Right atrium auricular region (tissue), 2 donors: ENCODE measurements at places on chromosomes 4 and X.

GRCh38 chrX:149074398-149074797 lies 430.7 kb downstream of the IDS start:
- DNase-seq, result peak; percentile 64

- DNase-seq, result no peak
Measured at GRCh38 chrX:9899640-9900111, 67.5 kb upstream of the CLDN34 start.

- DNase-seq, result no peak
Measured at GRCh38 chr4:43690116-43690515, 758.5 kb downstream of the KCTD8 start.

- no peak for DNase-seq
Measured at GRCh38 chrX:78119521-78120227, 15.6 kb downstream of the PGK1 start.

DNA sequence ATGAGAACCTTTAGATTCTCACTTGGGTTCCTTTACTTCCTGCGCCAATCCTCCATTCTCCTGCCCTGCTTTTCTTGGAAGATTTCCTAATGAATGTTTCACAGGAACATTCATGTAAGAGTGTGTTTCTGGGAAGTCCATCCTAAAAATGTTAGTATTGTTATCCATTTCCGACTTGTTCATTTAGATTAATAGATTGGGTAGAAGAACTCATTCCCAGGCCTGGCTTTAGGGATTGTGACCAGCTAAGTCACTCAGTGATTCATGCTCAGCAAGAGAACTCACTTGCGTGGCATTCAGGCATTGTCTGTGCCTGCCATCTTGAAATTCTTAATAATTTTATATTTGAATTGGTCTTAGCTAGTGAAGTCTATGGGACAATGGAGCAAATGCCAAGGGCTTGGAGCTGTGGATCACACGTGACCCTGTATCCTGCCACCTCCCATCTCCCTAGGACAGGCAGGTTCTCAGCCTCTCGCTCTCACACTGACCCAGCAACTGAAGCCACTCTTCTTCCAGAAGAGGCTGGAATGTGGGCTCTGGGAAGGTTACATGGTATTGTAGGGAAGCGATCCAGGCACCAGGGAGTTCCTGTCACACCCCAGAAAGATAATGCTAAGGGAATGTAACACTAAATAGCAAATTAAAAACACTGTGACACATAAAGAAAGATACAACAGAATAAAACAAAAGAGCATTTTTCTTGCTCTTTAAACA lies 562.1 kb downstream of the TMA16 start:
- DNase-seq, result no peak

- no peak for DNase-seq
Measured at GRCh38 chr4:21946858-21947257, 1.7 kb downstream of the KCNIP4 start.

DNA sequence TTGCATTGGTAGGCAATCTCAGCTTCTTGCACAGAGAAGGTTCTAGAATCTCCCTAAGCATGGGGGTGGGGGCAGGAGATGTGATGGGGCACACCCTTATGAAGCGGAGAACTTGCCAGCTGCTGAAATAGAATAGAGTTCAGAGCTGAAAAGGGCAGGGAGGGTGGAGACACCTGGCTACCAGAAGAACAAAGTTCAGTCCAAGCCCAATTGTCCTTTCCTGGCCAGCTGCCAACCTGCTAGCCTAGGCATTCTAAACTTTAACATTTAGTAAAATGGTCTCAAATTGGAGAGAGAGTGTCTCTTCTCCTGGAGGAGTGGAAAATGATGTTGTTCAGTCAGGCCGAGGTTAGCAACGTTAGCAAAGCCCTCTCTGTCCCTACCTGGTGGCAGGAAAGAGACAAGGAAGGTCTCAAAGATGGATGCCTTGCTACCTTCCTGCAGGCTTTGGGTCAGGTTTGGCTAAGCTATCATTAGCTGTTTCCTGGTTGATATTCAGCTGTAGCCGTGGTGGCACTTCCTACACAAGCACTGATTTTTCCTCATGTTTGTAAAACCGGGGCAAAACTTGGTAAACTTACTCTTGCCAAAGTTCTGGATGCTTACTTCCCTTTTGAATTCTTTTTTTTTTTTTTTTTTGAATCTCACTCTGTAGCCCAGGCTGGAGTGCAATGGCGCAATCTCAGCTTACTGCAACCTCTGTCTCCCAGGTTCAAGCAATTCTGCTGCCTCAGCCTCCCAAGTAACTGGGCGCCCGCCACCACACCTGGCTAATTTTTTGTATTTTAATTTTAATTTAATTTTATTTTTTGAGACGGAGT lies 34.7 kb upstream of the NYX start:
- DNase-seq, result no peak

DNA sequence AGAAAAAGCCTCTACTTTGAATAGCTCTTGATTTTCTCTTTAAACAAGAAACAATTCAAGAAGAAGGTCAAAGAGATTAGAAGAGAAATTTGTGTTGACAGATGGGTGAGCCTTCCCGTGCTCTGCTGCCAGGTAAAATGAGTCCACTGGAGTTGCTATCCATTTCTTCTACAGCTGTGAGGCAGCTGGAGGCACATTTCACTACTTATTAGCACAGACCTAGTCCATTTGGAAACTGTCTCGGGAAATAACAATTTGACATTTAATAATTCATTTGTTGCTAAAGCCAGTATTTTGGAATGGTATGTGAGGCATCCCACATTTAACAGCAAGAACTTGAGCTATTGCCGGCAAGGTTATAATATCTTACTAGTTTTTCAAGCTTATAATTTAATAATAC lies 396.8 kb upstream of the GRIA3 start:
- no peak for DNase-seq

DNA sequence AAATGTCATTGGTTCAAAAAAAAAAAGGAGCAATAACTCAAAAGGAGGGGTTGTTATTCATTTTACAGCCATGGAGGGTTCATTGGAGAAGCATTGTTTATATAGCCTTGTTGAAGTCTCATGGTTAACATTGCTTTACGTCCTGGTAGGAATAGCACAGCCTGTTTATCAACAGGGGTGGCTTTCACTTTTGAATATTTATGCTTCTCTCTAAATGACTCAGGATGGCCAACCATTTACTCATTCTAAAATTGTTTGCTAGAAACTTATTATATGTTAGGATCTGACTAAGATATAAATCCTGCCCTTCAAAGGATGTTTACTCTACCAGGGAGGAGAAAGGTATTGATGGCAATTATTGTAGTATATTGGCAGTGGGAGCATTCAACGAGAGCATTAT lies 534.1 kb upstream of the GALNTL6 start:
- DNase-seq, result no peak

DNA sequence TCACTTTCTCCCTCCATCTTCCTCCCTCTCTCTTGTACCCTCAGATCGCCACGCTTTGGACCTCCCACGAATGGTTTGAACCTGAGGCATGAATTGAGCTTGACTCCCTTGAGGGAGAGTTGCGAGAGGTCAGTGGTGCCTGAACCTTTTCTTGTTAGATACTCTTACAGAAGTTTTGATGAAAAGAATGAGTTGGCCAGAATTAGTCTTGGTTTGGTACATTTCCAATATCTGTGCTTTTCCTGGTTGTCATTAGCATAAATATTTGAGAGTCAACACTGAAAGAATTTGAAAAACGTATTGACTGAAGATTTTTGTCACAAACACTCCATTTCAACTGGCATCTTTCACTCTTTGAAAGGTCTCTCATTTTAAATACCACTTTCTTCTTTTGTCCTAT lies 510.6 kb upstream of the DIPK2B start:
- DNase-seq, result no peak

DNA sequence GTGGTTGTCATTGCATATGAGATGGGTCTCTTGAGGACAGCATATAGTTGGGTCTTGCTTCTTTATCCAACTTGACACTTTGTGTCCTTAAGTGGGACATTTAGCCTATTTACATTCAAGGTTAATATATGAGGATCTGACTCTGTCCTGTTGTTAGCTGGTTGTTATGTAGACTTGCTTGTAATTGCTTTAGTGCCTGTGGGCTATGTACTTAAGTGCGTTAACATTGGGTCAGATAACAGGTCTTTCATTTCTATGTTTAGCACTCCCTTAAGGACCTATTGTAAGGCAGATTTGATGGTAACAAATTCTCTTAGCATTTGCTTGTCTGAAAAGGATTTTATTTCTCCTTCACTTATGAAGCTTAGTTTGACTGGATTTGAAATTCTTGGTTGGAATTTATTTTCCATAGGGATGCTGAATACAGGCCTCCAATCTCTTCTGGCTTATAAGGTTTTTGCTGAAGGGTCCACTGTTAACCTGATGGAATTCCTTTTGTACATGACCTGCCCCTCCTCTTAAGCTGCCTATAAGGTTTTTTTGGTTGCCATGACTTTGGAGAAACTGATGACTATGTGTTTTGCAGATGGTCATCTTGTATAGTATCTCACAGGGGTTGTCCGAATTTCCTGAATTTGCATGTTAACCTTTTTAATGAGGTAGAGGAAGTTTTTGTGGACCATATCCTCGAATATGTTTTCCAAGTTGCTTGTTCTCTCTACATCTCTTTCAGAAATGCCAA lies 162.0 kb downstream of the NKX6-1 start:
- no peak for DNase-seq

DNA sequence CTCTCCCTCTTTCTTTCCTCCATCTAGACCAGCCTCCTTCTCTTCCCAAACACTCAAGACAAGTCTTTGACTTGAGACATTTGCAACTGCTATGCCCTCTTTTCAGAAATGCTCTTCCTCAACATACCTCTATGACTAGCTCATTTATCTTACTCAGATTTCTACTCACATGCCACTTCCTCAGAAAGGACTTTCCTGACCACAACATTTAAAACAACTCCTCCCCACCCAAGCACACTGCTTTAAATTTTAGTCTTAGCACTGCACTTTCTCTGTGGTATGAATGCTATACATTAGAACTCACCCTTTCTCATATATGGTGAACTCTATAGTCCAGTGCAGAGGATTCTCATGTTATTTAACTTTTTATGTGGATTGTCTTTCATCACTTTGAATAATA lies 28.4 kb upstream of the SULT1E1 start:
- no peak for DNase-seq

DNA sequence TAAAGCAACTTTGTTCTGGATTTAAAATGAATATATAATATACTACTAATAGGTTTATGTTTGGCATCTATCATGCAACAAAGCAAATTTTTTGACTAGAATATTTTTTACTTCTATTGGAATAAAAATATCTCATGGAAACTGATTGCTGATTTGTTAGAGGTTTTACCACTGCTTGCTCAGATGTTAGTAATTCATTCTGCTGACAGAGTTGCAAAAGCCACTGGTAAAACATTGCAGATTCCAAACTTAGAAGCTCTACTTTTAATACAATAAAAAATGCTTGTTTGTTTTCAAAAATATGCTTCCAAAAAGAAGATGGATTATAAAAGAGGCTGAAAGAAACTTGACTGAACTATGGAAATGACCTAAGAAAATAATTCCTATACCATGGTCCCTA lies 795.2 kb downstream of the PCDH18 start:
- no peak for DNase-seq

- no peak for DNase-seq
Measured at GRCh38 chr4:128315756-128316520, 28.3 kb upstream of the PGRMC2 start.

GRCh38 chr4:122827258-122827878 lies 737 bp downstream of the FGF2 start:
- DNase-seq, result peak; percentile 60

- no peak for DNase-seq
Measured at GRCh38 chr4:11724731-11725130, 296.0 kb upstream of the HS3ST1 start.

DNA sequence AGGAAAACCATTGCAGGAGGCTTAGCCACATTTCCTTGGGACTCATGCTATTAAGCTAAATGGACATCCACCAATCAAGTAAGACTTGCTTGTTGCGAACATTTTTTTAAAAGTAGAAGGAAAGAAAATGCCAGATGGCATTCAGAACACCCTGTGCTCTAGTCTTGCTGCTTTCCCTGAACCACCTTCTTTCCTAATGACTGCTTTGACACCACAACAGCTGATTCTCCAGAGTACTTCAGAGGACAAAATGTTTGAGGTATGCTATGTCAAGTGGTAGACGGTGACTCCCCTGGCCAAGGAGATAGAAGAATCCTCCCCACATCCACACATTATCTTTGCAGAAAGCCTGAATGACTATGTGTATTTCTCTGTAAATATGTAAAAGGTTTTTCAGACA lies 65.4 kb downstream of the ANK2 start:
- DNase-seq, result no peak

GRCh38 chr4:7101692-7102515 lies 34.0 kb upstream of the GRPEL1 start:
- DNase-seq, result peak; percentile 82

GRCh38 chr4:83456184-83456501 lies 285 bp downstream of the MRPS18C start:
- DNase-seq, result no peak

- no peak for DNase-seq
Measured at GRCh38 chr4:38073596-38074234, 113.5 kb downstream of the PTTG2 start.

DNA sequence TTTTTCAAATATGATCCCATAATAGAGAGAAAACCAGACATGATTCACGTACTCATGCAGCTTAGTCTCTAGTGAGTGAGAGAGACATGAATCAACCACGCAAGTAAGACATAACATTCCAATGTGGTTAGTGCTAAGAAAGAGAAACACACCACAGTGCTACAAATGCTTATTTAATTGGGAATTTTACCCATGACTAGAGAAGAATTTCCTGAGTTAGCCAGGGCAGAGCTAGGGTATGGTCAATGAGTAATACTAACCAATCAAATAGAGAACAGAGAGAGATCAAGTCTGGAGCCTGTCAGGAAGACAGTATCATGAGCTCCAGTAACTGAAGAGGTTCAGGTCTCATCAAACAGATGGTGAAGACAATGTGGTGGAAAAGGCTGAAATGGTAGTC lies 495.2 kb downstream of the PDGFC start:
- DNase-seq, result no peak

DNA sequence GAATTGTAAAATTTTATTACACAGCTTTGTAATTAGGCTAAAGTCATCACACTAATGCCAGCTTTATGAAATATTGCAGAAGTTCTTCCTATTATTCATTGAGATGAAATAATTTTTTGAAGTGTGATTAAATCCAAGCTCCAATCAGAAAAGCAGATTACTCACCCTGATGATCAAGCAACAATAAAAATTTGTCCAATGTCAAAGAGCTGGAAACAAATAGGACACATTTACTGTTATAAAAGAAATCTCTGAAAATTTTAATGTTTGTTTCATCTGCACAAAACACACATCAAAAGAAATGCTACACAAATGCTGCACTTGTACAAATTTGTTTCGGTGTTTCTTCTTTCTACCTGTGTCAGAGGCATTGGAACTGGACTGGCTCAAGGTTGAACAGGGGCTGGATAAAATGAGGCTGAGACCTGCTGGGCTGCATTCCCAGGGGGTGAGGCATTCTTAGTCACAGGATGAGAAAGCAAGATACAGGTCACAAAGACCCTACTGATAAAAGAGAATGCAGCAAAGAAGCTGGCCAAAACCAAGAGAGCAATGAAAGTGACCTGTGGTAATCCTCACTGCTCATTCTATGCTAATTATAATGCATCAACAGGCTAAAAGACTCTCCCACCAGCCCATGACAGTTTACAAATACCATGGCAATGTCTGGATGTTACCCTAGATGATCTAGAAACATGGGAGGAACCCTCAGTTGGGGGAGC lies 78.3 kb downstream of the GASK1B start:
- no peak for DNase-seq

- DNase-seq, result no peak
Measured at GRCh38 chr4:55926610-55927009, 22.1 kb upstream of the CEP135 start.

GRCh38 chrX:134255555-134255954 lies 18.6 kb downstream of the CCDC160 start:
- DNase-seq, result no peak
